ENCODE measurements at places on chromosomes 7 and 10.

DNA sequence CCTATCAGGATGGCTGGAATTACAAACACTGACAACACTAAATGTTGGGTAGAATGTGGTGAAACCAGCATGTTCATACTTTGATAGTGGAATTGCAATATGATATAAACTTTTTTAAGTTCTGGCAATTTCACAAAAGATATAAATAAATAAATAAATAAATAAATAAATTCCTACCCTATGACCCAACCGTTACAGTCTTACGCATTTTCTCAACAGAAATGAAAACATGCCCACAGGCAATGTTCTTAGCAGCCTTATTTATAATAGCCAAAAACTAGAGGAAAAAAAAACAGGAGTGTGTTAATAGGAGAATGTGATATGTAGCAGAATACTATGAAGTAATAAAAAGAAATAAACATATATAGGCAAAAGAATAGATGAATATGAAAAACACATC lies 318.9 kb downstream of the IPMK start:
- DNase-seq: no peak

- DNase-seq: no peak
These were observed 665.1 kb downstream of the KCNMA1 start for GRCh38 chr10:76972541-76972940.

GRCh38 chr7:9921326-9921725 lies 1052.3 kb upstream of the PHF14 start:
- no peak for DNase-seq

DNA sequence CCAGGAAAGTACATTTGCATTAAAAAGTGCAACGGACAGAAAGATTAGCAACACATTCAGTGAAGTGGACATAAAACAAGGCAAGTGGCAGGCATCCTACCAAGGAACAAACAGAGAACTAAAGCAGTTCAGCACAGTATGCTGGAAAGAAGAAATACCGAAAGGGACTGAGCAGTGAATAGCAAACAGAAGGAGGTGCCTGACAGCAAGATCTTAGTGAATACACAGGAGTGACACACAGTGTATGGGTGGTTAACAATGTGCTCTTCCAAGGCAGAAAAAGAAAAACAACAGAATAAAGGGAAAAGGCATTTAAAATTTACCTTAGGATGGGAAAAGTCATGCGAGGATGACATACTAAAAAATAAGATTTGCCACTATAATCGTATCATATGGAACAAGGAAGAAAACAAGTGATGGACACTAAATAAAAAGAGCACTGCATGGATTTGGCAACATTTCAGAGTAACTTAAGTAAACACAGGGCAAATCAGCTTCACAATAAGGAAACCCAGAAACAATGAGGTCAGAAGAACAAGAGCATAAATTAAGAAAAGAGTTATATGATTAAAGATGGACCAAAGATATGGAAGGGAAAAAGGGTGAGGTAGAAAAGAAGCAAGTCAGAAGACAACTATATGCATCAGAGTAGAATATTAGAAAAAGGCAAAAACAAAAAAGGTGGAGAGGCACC lies 29.5 kb downstream of the MEST start:
- no peak for DNase-seq

DNA sequence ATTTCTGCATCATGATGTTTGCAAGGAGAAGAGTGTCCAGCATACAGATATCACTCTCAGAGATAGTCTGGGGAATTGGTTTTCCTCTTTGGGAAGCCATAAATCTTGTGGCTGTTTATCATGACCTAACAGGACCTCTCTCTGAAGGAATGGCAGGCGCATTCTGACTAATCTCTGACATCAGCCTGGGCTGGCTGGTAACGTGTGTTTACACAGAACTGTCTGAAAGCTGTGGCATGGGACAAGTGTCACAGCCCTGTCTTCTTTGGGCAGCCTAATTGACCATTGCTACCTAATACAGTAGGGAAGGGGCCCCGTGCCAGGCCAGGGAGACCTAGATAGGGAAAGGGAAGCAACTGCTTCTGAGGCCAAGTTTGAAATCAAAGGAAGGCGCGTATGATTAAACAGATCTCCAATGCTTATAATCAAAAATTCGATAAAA lies 73.9 kb upstream of the CABCOCO1 start:
- no peak for DNase-seq

DNA sequence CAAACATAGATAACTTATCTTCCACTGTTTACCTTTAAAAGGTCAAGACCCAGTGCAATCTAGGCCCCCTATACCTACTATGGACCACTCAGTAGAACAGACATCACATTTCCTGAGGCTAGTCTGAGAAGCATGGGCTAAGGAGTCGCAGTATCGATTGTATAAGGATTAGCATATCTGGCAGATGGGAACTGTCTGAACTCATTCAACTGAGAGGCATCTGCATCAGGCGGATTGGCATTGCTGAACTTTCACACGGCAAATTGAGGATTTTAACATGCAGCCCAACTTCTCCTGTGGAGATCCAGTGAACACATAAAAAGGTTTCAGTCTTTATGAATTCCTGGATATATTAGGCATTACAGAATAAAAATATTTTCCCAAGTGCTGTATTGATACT lies 89.1 kb upstream of the LRGUK start:
- DNase-seq: no peak

GRCh38 chr7:26620352-26620751 lies 244.0 kb downstream of the SKAP2 start:
- no peak for DNase-seq

DNA sequence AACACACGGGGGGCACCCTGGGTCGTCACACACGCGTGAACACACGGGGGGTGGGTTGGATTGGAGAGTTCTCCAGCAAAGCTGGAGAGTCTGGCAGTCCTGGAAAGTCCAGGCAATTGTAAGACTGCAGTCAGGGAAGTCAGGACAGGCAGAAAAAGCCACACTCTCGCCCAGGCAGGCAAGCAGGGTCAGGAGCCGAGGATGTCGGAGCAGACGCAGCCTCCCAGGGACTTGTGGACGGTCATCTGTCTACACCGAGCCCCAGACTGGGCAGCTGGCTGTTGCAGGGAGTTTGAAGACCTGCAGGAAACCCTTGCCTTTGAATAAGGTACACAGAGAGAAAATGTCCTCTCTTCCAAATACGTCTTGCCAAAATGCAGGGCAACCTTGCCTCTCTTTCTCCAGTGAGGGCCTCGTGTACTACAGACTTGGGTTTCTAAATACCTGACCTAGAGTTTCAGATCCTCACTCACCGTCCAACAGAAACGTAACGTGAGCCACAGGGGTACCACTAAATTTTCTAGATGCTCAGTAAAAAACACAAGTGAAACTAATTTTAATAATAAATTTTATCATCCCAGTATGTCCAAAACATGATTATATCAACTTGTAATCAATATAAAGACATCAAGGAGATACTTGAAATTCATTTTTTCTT lies 176.7 kb downstream of the ADARB2 start:
- no peak for DNase-seq

DNA sequence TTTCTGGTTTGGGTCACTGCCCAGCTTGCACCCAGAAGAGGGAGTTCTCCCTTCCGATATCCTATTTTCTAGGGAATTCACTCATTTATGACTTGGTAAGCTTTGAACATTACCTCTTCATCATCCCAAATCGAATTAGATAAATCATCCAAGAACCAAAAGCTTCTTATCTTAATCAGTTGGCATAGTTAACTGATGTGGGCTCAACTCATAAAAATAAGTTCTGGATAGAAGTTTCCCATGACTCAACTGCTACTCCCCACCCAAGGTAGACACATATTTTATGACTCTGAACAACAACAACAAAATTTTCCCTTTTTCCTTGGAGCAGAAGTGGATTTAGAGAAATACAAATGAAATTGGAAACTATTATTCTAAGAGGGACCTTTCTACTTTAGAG lies 102.9 kb upstream of the CCDC6 start:
- DNase-seq: no peak

GRCh38 chr10:98994030-98994429 lies 241.6 kb downstream of the HPSE2 start:
- DNase-seq: no peak

- no peak for DNase-seq
These were observed 221.8 kb upstream of the TMEM72 start for GRCh38 chr10:44689368-44689767.

DNA sequence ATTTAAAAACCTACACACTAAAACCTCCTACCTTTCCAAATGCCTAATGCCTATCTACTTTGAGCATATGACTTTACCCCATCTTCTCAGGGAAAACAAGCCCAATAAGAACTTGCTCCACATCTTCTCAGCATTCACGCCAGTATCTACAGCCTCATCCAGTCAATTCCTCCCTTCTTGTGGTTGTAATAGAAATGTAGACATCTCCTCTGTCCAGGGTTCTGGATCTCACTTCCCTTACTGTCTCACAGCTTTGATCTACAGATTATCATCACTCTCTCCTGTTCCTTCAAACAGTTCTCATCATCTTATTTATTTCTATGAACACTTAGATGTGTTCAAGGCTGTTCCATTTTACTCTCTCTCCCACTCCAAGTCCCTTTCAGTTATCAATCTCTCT lies 70.4 kb upstream of the NOBOX start:
- DNase-seq: no peak

DNA sequence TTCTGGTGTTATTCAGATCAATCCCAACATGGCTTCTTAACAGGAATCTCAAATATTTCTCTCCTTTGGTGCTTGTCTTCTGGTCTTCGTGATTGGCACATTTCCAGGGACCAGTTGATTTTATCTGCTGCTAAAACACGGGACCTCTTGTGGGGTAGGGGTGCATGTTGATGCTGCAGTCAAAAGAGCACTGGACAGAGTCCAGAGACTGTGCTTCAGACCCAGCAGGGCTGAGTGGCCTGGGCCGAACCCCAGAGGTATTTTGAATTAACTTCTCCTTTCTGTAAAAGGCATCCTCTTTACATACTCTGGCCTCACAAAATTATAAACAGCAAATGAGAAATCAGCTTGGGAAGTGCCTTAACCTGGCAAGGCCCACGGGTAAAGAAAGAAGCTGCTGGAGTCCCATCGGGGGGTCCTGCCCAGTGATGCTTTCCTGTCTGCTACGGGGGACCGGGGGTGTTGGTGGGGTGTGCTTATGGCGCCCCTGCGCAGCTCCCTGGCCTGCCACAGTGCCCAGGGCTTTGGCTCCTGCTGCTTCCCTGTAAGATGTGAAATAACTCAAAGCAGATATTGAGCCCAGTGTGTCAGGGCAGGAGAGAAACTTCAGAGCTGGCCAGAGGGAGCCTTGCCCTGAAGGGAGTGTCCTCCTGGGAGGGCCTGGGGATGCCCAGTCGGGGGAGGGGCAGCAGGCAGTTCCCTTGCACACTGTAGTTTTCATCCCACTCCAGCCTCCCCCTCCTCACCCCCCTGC lies 230.5 kb downstream of the TCF7L2 start:
- no peak for DNase-seq

DNA sequence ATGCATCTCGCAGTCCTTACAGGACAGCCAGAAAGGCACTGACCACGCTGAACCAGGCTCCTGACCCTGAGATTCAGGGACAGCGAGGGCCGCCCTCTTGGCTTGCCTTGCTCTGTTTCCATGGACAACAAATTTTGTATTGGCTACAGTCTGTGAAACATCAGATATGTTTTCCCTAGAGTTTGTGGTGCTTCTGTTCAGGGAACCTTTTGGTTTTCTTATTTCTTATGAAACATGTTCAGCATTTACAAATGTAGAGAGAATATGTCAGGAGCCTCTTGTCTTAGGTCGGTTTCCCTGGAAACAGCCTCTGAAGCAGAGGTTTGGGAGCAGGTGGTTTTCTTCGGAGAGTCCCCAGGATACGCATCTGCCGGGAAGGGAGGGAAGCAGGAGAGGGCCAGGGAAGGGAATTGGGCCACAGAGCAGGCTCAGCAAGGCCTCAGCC lies 260.1 kb downstream of the CCDC3 start:
- no peak for DNase-seq

DNA sequence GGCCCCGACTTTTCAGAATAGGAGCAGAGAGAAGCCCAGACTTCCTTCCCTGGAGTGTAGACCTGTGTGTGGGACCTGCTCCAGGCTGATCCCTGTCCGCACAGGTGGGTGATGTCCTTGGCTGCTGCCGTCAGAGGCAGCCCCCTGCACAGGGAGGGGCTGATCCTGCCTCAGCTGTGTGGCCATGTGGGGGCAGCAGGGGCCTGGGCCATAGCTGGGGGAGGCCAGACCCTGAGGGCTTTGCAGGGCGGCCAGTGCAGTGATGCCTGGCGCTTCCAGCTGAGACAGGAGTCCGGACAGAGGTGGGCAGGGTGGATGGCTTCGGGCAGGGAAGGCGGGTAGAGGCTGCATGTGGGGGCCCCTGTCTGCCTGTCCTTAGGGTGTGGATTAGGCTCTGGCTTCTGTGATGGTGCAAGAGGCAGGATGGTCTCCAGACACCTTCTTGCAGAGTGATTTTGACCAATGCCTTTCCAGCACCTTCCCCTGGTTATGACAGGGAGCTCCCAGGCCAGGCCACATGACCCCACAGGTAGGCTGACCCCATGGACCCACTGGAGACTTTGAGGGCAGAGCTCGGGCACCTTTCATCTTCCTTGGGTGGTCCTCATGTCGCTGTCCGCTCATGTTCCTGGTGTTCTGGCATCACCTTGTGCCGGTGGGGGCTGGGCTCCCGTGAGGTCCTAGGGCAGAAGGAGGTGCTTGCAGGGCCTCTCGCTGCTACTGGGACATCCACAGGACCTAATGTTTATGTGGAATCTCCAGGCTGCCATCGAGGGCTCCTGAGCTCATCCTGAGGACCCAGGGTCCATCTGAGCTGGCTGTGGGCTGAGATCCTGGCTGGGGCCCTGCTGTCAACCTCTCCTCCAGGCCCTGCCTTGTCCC lies 141.5 kb downstream of the ADCY1 start:
- no peak for DNase-seq

- DNase-seq: no peak
These were observed 161.2 kb upstream of the TNRC18 start for GRCh38 chr7:5584821-5585220.

- no peak for DNase-seq
These were observed 108.4 kb downstream of the GRB10 start for GRCh38 chr7:50674299-50674698.

- DNase-seq: no peak
These were observed 86.8 kb downstream of the C10orf90 start for GRCh38 chr10:126583552-126584200.

DNA sequence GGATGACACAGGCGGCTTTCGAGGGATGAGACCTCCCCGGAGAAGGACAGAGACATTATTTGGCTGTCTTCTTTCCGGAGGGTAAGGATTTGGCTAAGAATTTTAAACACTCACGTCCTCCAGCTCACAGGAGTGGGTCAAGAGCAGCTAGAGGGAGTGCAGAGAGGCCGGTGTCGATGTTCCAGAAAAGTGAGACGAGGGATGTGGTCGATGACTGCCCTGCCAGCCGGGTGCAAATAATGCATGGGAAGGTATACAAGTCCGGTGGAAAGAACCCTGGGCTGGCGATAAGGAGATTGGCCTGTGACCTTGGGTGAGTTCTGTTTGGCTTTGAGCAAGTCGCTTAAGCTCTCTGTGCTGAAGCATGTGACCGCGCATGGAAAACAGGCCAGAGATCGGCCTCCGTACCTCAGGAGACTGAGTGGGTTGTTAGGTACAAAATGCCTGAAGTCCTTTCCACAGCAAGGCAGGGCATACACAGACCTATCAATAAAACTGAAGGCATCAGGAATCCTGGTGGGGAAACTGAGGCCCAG lies 149.1 kb downstream of the UBE2H start:
- no peak for DNase-seq

All from activated CD4-positive, alpha-beta memory T cell treated with anti-CD3 and anti-CD28 coated beads, Interleukin-2, amount 10 ng/mL, durations not matched to agents 7 days and 5 days (primary cell).